HFFc6 (cell line): ENCODE measurements at places on chromosomes 6 and 20.

GRCh38 chr6:43921548-43922425, 151.8 kb downstream of the VEGFA start:
- no peak for DNase-seq

DNA sequence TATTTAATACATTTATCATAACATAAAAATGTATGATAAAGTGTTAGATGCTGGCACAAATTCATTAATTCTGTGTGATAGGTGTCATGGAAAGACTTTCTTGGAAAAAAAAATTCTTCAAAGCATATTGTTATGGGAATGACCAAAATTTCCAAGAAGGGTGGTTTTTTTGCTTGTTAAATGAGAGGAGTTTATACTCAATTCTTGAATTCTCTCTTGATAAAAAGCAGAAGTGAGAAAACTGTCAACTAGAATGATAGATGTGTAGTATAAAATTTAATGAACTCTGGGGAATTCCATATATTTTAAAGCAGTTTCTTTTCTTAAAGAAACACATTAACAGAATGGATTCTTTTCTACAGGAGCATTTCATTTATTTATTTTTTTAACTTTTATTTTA, 62.0 kb upstream of the SNAP91 start:
- DNase-seq = no peak

DNA sequence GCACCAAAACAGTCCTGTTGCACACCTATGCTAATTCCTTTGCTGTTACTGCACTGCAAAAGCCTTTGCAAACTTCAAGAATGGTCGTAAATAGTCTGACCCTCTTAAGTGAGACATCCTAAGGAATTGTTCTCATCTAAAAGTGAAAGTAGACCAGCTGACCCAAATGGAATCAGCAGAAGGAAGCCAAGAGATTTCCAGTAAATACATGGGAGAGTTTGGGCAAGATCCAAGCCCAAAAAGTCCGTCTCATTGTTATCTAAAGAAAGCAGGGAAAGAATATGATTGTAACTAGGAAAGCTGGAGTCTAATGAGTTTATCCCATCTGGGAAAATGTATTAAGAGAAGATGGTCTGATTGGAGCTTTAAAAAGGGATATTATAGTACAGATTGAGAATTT, 43.0 kb upstream of the HIVEP1 start:
- no peak for DNase-seq

DNA sequence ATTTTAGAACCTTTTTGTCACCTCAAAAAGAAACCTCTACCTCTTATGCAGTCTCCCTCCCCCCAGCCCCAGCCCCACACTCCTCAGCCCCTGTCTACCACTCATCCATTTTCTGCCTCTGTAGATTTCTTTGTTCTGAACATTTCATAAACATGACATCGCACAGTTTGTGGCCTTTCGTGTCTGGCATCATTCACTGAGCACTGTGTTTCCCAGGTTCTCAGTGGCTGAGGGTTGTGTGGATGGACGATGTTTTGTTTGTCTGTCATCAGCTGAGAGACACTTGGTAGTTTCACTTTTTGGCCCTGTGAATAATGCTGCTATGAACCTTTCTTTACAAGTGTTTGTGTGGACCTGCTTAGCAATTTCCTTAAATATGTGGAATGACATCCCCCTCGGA, 64.5 kb downstream of the FAM120B start:
- DNase-seq = no peak

DNA sequence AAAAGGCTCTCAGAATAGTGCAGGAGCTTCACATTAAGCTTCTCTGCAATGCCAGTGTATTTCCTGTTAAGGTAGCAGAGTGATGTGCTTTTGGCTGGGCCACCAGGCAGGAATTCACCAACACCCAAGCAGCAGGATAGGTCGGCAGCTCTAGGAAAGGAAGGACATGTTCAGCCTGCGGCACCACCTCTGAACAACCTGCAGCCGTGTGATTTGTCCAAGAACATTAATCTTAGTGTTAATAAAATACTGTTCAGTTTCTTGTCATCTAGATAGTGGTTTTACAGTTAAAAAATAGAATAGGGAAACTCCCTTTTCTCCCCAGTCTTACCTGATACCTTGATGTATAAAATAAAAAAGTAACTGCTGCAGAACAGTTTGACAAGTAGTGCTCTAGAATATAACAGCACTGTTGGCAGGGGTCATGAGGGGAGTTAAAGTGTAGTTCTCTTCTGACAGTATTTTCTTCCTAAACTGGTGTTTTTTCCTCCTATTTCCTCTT, 18.8 kb downstream of the ZNF292 start:
- no peak for DNase-seq

DNA sequence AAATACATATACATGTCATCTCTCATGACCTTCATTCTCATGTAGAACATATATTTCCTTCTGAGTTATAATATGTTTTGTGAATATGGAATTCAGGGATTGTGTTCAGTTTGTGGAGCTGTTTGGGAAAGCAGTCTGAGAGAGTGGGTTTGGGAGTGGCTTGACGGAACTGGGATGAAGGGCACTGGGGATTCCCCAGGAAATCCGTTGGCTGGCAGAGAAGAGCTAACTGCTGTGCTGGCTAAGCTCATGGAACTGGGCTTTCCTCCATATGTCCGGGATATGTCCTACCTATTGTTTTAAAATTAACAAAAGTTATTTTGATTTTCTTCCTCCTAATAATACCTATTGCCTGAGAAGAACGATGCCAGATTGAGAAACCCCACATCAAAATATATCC, 359.5 kb upstream of the FLRT3 start:
- DNase-seq = no peak
